ENCODE measurements at places on chromosomes 7 and 10.

GRCh38 chr10:60351191-60351853, 38.4 kb downstream of the ANK3 start:
- peak; percentile 85 for DNase-seq

- no peak for DNase-seq
Observed at GRCh38 chr10:112362833-112363232, 11.1 kb upstream of the ACSL5 start.

DNA sequence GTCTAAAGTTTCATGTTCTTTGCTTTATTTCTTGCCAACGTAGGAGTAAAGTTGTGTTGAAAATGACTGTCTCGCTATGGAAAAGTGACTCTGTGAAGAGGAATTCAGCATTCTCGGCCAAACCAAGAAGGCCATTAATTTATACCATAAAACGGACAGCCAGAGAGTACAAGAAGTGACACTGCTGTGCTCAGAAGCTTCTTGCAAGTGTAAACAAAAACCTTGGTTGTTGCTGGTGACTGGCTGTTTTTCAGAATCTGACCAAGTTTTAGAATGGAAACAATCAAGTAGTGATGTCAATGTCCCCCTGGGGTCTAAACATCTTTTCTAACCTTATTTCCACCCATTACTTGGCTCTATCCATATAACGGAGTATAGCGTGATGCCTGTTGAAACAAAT, 201.9 kb downstream of the INHBA start:
- no peak for DNase-seq

GRCh38 chr10:119268871-119269506, 61.6 kb downstream of the GRK5 start:
- DNase-seq, result no peak

DNA sequence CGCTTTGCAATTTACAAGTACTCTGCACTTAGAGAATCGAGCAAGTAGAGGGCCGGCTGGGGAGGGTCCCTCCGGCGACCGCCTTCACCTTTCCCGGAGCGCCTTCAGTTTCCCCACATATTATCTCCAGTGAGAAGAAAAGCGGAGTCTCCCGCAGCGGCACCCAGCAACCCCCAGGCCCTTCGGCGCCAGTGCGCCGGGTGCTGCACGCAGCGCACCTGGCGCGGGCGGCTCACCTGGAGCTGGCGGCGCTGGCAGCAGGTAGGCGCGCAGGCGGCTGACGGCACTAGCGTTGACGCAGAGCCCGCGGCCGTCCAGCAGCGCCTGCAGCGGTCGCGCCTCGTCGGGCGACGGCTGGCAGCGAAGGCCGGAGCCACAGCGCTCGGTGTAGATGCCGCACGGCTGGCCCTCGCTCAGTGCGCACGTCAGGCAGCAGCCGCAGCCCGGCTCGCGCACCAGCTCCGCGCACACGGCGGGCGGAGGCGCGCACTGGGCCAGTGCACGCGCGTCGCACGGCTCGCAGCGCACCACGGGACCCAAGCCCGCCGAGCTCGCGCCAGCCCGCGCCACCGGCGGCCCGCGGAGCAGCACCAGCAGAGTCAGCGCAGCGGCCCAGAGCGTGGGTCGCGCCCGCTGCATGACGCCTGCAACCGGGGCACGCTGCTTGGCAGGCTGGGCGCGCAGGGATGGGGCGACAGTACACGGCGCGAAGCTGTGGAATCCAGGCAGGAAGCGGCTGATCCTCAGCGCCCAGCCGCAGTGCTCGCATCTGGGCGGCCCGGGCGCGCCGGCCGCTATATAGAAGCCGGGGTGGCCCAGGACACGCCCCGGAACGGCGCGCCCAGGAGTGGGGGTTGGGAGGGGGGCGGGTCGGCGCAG, at the start of gene IGFBP3:
Gene IGFBP3 (minus strand): TSS at position 771 of the 879 bp plus-strand sequence. CDS start 132 bp downstream, at position 639.
- DNase-seq, result no peak

- DNase-seq, result no peak
Observed at GRCh38 chr10:105644091-105644490, 1003.0 kb downstream of the SORCS3 start.

GRCh38 chr7:47074702-47075153, 507.2 kb downstream of the TNS3 start:
- no peak for DNase-seq

DNA sequence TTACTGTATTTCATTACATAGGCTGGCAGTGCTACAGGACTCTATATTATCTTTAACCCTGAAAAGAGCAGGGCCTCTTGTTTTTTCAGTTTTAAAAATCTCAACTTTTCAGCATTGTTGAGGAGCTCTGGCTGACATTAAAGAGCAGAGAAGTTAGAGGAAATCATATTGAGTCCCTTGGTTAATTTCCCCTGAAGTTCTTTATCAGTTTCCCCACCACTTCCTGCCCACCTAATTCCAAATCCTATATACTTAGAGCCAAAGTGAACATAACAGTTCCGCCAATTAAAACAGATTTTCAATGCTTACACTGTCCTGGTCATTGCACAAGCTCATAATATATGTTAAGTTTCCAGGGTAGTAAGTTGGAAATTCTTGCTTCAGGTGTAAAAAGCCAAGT, 66.0 kb upstream of the MRLN start:
- no peak for DNase-seq

DNA sequence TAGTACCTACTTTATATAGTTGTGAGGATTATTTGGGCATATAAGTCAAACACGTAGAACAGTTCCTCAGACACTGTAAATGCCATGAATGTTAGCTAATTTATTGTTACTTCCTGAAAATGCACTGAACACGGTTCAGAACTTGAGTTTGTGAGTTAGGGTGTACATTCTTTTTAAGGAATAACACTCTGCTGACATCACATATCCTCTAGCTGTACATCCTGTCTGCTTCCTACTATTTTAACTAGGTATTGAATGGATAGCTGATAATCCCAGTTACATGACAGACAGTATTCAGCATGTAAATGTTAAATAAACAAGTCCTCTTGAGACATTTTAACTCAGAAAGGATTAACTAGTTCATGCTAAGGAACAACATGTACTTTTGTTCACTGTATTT, 16.0 kb downstream of the SAMD8 start:
- no peak for DNase-seq

GRCh38 chr10:55630491-55631056, 730.5 kb downstream of the ZWINT start:
- no peak for DNase-seq

GRCh38 chr7:40234666-40235065, 99.9 kb downstream of the SUGCT start:
- DNase-seq, result no peak

GRCh38 chr10:132593900-132594876, 56.6 kb downstream of the INPP5A start:
- no peak for DNase-seq

DNA sequence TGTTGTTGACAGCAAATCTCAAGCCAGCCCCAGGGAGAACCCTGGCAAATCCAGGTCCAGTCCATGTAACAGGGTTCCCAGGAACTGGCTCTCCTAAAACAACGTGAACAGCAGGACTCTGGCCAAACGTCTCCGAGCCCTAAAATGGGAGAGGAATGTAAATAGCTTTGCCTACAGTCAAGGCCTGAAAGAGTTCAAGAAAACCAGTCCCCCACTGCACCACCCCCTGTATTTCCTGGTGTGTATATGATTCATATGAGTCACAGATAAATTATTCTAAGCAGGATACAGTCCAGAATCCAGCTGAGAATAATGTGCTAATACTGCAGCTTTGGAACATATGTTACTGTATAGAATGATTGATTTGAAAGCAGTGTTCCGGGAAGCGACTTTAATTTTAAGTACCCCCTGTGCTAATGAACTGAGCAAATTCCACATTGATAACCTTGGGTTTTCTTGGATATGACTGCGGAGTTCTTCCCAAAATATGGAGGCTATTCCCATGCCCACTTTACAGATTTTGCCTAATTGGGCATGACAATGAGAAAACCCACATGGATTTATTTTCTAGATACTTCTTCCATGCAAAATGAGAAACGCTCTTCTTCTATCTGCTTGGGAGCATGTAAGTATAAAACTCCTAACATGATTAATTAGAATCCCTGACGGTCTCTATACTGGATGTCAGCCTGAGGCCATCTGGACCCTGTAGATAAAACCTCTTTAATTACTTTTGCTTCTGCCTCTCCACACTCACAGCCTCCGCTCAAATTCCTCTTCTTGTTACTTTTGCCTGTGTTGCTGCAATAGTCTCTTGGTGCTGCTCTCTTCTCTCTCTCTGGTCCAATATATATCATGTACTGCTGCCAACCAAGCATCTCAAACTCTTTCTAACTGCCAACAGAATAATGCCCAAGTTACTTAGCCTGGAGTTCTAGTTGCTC, 50.2 kb downstream of the LAMB4 start:
- DNase-seq, result peak; percentile 87

GRCh38 chr7:74462707-74463100, 9.0 kb downstream of the GTF2IRD1 start:
- no peak for DNase-seq

GRCh38 chr10:5381187-5381586, 16.4 kb downstream of the UCN3 start:
- DNase-seq, result no peak

- DNase-seq, result no peak
Observed at GRCh38 chr10:47041396-47042198, 130.4 kb downstream of the PTPN20 start.

- no peak for DNase-seq
Observed at GRCh38 chr10:42932735-42933447, 144.0 kb upstream of the RET start.

DNA sequence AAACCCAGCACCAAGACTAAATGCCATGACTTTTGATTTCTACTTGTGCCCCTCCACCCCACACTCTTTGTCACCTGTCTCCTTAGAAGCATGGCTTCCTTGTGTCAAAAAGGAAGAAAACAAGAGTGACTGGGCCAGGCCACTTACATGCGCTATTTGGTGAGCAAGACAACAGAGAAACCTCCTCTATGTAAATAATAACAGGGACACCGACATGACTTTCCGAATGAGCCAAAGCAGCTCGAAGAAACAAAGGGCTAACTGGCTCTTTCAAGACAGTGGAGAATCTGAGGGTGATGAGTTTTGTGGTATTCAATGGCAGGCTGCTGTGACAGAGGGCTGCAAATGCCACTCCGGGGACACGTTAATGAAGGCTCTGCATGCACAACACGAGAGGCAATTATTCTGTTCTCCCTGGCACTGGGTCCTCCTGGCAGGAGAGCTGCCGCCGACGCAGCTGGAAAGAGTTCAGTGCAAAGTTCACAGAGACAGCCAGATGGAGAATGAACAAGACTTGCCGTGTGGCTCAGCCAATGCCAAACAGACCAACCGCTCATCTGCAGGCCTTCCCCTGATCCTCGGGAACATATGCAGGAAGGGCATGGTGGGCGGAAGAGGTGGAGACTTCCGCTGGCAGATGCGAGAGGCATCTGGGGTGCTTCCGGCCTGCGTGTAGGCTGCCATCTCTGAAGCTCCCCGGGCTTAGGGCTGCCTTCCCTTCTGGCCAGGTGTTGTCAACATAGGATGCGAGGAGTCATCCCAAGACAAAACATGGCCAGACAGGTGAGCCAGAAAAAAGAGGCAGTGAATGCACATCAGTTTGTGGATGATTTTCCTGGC, 59.1 kb upstream of the SMNDC1 start:
- DNase-seq, result peak; percentile 55

GRCh38 chr7:12893292-12893691, 205.9 kb downstream of the ARL4A start:
- no peak for DNase-seq

DNA sequence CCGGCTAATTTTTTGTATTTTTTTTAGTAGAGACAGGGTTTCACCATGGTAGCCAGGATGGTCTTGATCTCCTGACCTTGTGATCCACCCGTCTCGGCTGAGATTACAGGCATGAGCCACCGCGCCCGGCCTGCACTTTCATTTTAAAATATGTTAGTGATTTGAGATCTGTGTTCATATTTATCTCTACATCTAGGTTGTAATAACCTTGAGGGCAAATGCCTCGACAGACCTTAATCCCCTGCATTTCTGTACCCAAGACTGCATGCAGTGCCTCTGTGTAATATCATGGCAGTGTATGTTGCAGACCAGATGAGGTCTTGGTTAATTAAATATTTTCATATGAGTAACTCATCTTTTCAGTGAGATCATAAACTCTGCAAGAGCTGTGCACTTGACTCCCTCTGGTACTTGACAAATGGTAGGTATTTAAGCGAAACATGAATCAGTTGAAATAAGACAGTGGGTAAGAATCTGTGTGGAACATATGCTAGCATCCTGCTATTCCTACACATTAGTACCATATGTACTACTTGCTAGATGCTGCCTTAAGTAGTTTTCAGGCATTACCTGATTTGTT, 673.9 kb upstream of the ANKRD30A start:
- DNase-seq, result no peak

DNA sequence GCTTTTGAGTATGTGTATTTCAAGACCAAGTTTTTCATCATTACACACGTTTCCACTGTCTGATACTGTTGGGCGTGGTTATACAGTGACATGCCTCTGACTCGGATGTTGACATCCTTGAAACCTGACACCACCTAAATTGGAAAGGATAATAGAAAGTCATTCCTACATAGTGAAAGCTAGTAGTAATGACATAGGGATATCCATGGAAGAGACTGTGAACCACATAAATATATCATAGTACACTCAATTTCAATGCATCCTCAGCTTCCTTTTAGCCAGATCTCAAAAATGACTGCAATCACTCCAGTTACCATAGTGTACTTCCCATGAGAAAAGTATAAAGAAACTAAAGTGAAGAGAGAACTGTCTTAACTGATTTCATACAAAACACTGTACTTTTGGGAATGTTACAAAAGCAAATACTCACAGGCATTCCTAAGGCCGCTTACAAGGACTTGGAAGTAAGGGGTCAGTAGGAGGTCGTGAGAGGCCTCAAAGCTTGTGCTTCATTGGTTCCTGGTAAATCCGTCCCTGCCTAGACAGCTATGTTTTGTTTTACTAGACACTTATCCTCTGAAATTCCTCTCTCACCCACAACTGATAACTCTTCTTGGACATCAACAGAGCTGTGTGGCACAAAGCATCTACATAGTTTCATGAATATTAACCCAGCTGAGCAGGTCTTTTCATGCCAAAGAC, 71.8 kb upstream of the VWDE start:
- DNase-seq, result no peak

DNA sequence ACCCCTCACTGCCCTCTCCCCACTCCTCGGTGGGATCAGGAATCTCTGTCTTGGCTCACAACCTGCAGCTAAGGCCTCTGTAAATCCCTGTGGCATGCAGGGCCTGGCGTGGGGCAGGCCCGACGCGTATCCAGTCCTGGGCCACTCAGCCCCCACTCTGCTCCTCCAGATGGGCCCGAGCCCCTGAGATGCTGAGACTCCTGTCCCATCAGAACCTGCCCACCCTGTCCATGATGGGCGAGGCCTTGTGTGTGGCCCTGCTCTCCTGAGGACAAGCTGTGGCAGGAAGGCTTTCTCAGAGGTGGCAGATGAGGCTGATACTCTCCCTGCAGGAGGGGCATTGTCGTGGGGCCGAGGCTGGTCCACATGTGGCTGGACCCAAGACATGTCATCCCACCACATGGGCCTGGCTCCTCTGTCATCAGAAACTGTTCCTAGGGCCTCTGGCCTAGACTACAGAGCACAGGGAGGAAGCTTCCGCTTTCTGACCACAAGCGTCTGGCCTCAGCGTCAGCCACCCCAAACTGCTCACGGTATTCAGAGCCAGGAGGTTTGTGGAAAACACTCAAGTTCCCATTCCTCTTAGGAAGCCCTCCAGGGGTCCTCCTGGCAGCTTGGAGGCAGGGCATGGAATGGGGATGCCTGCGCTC, 6.0 kb downstream of the ALOX5 start:
- DNase-seq, result no peak

Measured in NCI-H1694 treated with DMSO at 0.1 percent for 48 hours (cell line).